ENCODE measurements at places on chromosomes 13 and 19.
A peak's percentile ranks its signal among the peaks of the same experiment; 100 is the strongest.

GRCh38 chr13:49062297-49062896 is 86.7 kb downstream of the FNDC3A start:
- DNase-seq, result no peak

DNA sequence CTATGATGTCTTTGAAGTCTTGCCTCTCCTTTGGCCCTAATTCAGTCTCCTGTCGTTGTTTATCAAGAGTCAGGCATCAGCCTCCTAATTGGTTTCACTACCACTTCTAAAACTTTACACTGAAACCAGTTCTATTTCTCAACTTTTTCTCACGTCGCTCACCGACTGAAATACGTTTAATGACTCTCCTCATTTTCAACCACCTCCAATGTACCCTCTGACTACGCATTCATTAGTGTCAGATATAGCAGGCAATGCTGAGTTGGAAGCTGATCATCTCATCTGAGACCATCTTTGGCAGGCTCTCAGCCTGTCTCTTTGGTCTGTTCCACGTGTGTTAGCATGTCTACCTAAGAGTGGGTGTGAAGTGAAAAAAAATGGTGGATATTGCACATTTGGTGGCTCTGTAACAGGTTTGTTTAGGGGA is 128.1 kb downstream of the KL start:
- no peak for DNase-seq

DNA sequence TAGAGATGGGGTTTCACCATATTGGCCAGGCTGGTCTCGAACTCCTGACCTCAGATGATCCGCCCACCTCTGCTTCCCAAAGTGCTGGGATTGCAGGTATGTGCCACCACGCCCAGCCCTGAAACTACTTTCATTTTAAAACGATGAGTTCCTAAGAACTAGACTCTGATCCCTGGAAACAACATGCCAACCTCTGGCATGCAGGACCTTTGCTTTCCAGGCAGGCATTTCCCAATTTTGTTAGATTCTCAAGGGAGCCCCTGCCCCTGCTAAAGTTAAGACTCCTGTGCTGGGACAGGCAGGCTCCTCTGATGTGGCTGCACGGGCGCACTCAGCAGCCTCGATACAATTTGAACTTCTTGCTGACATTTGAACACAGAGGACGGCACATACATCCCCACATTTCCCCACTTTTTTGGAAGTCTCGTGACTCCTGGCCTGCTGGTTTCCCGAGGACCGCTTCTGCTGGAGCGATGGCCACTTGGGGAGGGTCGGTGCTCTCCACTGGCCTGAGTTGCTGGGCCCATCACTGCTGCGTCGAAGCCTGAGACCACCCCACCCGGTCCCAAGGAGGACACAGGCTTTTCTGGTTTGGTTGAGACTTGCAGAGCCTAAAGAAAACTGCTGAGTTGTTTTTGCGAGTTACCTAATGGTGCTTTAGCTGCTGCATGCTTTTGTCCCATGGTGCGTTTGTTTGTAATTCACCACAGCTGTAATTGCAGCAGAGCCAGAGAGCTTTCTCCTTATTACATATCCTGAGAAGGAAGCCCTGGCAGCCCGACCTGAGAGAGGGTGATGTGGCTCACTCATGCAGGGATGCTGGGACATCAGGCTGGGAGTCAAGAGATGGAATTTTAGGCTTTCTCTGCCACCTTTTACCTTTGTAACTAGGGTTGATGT is 8.2 kb downstream of the ATP11A start:
- no peak for DNase-seq

GRCh38 chr13:62432906-62433305 is 1017.3 kb upstream of the PCDH20 start:
- no peak for DNase-seq

DNA sequence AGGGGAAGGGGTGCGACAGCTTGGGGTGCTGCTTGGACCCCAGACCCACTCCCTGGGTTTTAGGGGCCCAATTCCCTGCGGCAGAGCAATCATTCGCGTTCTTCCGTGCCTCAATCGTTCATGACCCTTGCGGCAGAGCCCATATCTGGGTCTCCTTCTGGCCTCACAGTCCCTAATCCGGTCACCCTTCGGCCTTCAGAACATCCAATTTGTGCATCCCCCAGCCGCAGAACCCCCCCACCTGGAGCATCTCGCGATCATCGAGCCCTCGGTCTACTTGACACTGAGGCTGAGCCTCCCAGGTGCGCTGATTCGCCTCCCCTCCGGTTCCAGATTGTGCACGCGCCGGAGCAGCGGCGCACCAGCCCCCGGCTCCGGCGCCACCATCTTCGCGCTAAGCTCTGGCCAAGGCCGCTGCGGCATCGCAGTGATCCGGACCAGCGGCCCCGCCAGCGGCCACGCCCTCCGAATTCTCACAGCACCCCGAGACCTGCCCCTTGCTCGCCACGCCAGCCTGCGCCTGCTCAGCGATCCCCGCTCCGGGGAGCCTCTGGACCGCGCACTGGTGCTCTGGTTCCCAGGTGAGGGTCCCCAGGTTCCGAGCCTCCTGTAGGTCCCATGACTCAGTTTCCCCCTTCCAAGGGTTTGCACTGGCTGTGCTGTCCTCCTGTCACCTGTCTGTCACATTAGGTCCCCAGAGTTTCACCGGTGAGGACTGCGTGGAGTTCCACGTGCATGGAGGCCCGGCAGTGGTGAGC is 501 bp downstream of the GTPBP3 start:
- DNase-seq, result peak; percentile 17

GRCh38 chr13:45713721-45714120 is 11.6 kb downstream of the CBY2 start:
- DNase-seq, result no peak

DNA sequence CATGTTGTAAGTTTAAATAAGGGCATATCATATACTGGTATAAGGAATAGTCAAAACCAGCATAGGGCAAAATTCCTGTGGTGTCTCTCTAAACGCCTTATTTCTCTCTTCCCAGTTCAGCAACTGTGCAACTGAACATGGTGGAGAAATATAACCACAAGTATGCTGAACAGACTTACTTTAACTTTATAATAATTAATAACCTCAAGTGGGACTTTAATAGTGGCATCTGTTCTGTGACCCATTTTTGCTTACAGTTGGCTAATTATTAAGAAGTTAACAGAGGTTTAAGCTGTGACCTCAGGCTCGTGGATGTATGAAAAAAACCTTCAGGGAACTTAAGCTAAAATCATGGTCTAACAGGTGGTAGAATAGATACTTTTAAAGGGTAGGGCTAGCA is 54.3 kb downstream of the MICU2 start:
- no peak for DNase-seq

DNA sequence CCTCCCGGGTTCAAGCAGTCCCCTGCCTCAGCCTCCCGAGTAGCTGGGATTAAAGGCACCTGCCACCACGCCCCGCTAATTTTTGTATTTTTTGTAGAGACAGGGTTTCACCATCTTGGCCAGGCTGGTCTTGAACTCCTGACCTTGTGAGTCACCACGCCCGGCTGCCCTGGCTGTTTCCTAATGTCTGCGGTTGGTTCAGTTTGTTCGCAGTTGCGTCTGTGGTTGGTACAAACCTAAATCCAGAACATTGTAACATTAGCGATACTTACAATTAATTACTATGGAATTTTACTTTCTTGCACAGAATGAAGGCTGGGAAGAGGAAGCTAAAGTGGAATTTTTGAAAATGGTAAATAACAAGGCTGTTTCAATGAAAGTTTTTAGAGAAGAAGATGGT is 38.1 kb downstream of the RNF17 start:
- no peak for DNase-seq

DNA sequence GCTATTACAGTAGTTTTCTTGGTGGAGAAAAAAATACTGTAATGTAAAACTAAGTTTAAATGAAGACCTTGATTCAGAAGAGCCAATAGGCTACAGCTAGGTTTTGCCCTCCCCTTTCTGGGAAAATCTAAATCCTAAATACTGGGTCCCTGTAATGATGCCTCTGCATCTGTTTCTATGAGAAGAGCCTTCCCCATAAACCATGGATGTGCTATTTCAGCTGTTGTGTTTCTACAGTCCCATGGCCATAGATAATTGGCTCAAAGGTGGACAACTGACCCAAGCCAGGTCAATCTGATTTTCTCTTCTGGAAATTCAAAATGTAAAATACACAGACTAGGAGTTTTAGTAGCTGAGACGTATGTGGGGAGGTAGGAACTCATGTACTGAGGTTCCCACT is 101.9 kb downstream of the NDFIP2 start:
- no peak for DNase-seq
